ENCODE measurements at places on chromosomes 1 and 21. TPM values are rescaled to one million over a fixed set of nuclear protein-coding genes. Genes with fewer than 3 reads are reported as not detected.

EPHB2 gene
- 36.9 TPM for total RNA-seq

EDN2 gene
- total RNA-seq, result not detected

OR2L8 gene
- total RNA-seq, result 2.5 TPM

RAB42 gene
- total RNA-seq, result 3.0 TPM

B3GALNT2 gene
- 22.8 TPM for total RNA-seq

OR2L3 gene
- 0.92 TPM for total RNA-seq

TSPEAR gene
- total RNA-seq, result 0.23 TPM

CC2D1B gene
- total RNA-seq, result 10.8 TPM

PTTG1IP gene
- total RNA-seq, result 117 TPM

TMEM125 gene
- 0.69 TPM for total RNA-seq

KCNJ15 gene
- under 0.01 TPM for total RNA-seq

ARHGEF16 gene
- total RNA-seq, result 2.5 TPM

AIM2 gene
- total RNA-seq, result 9.9 TPM

CYP2J2 gene
- 1.6 TPM for total RNA-seq

PADI3 gene
- total RNA-seq, result not detected

FAM167B gene
- 0.46 TPM for total RNA-seq

SPATA46 gene
- total RNA-seq, result not detected

CYP4A22 gene
- total RNA-seq, result not detected

BCAN gene
- total RNA-seq, result 219 TPM

HES3 gene
- total RNA-seq, result not detected

VANGL2 gene
- total RNA-seq, result 17.8 TPM

C8B gene
- total RNA-seq, result not detected

ANGPTL7 gene
- total RNA-seq, result 0.23 TPM

ZNF593OS gene
- not detected for total RNA-seq

GNB1 gene
- 283 TPM for total RNA-seq

PTCH2 gene
- 1.2 TPM for total RNA-seq

DENND2D gene
- 2.3 TPM for total RNA-seq

FLG gene
- not detected for total RNA-seq

MMP23B gene
- 0.92 TPM for total RNA-seq

Measured in diencephalon (tissue), 1 donor.